CD4-positive, alpha-beta T cell (primary cell): ENCODE measurements at places on chromosomes 5 and 9.

GRCh38 chr5:125715216-125715615 lies 708.0 kb upstream of the GRAMD2B start:
- no peak for DNase-seq

DNA sequence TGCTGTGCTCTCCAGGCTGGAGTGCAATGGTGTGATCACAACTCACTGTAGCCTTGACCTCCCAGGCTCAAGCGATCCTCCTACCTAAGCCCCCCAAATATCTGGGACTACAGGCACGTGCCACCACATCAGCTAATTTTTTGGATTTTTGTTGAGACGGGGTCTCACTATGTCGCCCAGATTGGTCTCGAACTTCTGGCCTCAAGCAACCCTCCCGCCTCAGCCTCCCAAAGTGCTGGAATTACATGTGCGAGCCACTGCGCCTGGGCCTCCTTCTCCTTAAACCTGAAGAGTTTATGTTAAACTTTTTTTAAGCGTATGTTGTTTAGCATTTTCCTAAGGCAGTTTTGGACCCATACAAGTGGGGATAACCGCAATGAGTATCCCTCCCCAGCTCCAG lies 30.8 kb upstream of the SUSD3 start:
- DNase-seq: no peak

- DNase-seq: no peak
Observed at GRCh38 chr5:92687821-92688722, 892.9 kb downstream of the NR2F1-AS1 start.

DNA sequence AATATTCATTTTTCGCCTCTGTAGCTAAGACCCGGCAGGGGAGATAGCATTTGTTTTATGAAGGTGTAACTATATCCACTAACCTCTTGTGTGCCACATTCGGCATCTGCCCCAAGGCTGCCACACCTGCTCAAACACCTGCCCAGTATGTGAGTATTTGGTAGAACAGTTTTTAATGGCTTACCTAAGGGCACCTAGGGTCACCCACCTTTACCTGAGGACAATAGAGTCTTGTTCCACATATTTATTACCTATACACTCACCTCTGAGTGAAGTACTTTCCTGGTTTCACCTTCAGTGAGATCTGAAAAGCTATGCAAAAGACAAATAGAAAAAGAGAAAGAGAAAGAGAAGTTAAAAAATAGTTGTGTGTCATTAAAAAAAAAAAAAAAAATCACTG lies 68.0 kb upstream of the PIP5K1B start:
- no peak for DNase-seq

- DNase-seq: no peak
Observed at GRCh38 chr9:103898550-103898949, 195.6 kb upstream of the SMC2 start.

- DNase-seq: no peak
Observed at GRCh38 chr9:81819859-81820546, 108.2 kb upstream of the SPATA31D4 start.

GRCh38 chr9:122379340-122379739 lies 8.5 kb downstream of the PTGS1 start:
- DNase-seq: no peak

DNA sequence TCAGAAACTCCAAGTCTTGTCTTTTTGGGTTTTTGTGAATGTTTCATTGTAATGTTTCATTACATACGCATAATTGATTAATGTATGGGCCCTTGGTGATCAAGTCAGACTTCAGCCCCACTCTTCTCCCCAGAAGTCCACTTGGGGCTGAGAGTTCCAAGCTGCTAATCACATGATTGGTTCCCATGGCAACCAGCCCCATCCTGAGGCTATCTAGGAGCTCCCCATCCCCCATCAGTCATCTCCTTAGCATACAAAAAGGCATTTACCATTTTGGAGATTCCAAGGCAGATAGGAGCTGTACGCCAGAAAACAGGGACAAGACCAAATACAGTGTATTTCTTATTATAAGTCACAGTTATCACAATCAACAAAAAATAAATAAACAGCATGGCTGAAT lies 22.9 kb upstream of the SYK start:
- DNase-seq: no peak

DNA sequence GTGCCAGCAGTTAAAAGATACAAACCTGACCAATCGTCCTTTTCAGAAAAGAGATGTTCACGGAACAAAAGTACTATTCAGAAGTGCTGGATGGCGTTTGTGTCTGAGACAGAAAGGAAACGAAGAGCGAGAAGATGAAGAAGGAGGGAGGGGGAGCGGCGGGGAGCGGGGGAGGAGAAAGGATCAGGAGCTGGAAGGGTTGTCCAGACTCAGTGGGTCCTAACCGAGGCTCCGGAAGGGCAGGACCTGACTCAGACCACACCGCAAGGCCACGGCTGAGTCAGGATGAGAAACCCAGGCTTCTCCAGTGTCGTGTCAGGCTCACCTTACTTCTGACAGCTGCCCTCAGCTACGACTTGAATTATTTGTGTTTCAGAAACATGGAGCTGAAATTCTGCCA lies 46.2 kb downstream of the PAX5 start:
- DNase-seq: no peak
